ENCODE measurements at places on chromosomes 7 and 10. TPM values are rescaled to one million over a fixed set of nuclear protein-coding genes. Genes with fewer than 3 reads are reported as not detected.
A peak's percentile ranks its signal among the peaks of the same experiment; 100 is the strongest.

GRCh38 chr10:62577666-62578291 is 203.6 kb downstream of the ZNF365 start:
- H3K4me3 ChIP-seq: no peak overlapping the region
- no peaks in the 10 kb centered on the region for H3K36me3 ChIP-seq
- no peak for DNase-seq
- peaks cover 17% of the 10 kb centered on the region for H3K27me3 ChIP-seq

DNA sequence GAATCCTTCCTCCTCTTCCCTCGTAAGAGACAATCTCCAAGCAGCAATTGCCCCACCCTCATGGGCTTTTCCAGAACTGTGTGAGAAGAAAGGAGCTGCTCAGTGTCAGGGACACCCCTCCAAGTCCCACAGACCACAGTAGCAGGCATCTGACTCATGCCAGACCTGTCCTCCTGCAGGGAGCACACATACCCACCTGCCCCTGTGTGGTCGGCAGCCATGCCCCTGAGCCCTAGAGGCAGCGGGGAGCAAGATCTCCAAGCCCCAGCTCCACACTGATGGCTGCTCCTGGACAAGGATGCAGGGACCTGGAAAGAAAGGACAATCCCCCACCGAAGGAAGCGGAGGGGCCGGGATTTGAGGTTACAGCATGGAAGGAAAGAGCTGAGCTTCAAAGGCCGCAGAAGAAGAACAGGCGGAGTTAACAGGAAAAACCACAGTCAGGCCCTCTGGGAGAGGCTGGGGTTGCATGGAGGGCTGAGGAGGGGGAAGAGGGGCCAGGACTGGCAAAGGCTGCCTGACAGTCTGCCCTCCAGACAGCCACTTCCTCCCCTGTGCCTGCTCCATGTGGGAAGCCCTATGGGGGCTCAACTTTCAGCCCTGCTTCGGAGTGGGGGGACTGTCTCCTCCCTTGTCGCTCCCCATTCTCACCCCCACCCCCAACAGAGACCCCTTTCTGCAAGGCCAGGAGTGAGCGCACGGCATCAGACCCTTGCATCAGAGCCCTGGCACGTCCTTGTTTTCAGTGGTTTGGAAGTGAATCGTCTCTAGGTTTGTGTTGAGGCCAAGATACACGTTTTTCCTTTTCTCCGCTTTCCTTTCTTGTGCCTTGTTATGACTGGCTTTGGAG is 46.8 kb downstream of the ASB13 start:
- peaks cover 8% of the 10 kb centered on the region for H3K4me1 ChIP-seq
- H3K4me3 ChIP-seq: no peak overlapping the region
- DNase-seq: no peak

DNA sequence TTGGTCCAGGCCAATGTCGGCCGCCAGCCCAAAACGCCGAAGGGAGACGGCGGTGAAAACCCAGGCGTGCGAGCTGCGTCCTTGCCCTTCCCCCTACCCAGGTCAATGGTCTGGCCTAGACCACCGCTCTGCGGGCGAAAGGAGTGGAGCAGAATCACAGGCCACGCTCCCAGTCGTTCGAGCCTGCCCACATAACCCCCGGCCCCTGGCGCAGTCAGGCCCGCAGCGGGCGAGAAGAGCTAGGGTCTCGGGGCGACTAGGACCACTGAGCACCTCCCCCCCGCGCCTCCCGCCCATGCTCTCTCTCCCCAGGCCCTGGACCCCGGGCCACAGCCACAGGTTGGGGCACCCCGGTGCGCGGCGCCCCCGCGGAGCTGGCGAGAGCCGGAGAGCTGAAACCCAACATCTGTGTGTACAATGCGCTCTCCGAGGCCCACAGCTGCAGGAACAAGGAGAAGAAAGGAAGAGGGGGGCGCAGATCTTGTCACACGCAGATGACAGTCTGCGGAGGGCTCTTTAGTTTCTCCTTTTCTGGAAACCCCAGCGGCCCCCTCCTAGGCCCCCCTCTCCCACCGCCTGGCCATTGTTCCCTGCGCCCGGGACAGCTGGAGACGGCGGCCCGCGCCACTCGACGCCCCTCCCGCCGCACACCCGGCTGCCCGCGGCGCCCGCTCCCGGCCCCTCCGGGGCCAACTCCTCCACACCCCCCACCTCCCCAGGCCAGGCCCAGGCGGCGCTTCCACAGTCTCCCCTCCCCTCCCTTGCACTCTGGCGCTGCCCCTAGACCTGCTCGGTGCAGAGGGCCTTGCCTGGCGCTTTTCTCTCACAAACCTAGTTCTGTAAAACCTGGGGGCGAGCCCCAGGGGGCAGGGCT is 355.0 kb downstream of the DNAJB6 start:
- H3K4me1 ChIP-seq: no peaks in the 10 kb centered on the region
- no peak overlapping the region for H3K27ac ChIP-seq
- DNase-seq: no peak
- peak overlapping the region; percentile 48 for H3K4me3 ChIP-seq
- H3K36me3 ChIP-seq: peaks cover 8% of the 10 kb centered on the region

DNA sequence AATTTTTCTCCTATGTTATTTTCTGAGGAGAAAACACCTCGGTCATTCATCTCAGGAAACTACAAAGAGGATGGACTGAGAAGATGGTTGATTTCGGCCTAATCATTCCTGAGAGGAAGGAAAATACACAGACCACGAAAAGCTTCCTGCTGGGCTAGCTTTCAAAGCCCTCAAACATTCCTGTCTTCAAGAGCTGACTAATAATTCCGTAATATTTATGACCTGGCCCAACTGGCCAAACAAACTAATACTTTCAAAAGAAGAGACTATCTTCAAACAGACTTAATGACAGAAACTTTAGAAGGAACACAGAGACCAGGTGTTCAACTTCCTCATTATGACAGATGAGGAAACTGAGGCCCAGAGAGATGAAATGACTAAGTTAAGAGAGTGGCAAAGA is 215.1 kb upstream of the FRMD4A start:
- peaks cover 17% of the 10 kb centered on the region for H3K36me3 ChIP-seq
- no peaks in the 10 kb centered on the region for H3K27me3 ChIP-seq
- H3K27ac ChIP-seq: no peak overlapping the region
- no peak overlapping the region for H3K4me3 ChIP-seq
- no peak for DNase-seq
- peaks cover 55% of the 10 kb centered on the region for H3K4me1 ChIP-seq

- no peaks in the 10 kb centered on the region for H3K36me3 ChIP-seq
- DNase-seq: peak; percentile 17
- H3K4me3 ChIP-seq: no peak overlapping the region
- H3K27ac ChIP-seq: no peak overlapping the region
- H3K4me1 ChIP-seq: no peaks in the 10 kb centered on the region
Observed at GRCh38 chr10:44853148-44853734, 57.9 kb upstream of the TMEM72 start.

DNA sequence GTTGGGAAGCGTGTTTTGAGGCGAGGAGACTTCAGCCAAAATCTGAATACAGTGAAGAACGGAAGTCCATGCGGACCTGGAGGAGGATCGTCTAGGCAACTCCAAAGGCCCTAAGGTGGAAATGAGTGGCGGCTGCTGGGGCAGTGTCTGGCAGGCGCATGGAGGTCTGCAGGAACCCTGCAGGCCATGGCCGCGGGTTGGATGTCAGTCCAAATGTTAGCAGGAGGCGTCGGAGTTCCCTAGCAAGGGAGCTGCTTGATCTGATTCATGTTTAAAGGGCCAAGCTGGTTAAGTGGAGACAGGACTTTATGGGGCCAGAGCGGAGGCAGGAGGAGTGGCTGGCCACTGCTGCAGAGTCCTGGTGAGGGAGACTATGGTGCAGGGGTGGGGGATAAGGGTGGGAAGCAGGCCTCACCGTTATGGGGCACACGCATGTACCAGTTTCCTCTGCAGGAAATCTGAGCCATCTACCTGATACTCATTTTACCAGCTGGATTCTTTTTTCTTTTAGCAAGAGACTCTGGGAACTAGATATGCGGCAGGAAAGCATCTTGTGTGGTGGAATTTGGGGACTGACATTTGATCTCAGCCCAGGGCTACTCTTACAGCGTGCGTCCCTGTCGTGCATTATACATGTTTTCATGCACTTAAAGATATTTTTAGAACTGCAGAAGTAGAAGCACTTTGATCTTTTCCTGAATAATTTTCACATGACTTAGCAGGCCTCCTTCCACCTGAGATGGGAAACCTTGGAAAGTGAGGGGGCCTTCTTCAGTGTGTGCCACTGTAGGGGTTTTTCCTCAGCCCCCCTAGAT is 6.6 kb upstream of the REPIN1 start:
- H3K4me1 ChIP-seq: peaks cover 26% of the 10 kb centered on the region
- no peak for DNase-seq
- no peak overlapping the region for H3K27ac ChIP-seq
- no peaks in the 10 kb centered on the region for H3K27me3 ChIP-seq
- H3K4me3 ChIP-seq: no peak overlapping the region
- peaks cover 11% of the 10 kb centered on the region for H3K36me3 ChIP-seq

Gene FAM131B
- total RNA-seq: 0.19 TPM

Gene PRTFDC1
- 22.7 TPM for total RNA-seq

DNA sequence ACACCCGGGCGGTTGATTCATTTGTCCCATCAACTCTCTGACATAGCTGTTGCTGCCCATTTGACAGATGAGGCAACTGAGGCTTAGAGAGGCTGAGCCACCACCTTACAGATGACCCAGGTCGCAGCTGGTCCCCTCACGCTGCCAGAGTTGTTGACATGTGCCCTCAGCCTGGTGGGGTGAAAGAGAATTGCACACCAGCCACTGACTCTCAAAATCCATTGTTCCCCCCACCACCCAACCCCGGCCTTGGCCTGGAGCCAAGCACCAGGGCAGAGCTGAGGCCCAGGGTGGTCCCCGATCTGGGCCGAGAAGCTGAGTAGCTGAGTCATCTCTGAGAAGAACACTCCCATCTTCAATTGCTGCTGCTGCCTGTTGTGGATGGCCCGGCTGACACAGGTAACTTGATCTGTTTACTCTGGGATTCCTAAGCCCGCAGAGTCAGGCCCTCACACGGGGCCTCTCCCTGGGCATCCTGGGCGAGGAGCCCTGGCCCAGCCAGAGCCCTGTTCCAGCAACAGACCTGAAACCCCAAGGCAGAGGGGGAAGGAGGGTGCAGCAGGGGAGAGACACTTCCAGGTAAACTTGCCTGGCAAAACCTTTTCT is 27.5 kb downstream of the PVRIG start:
- H3K27me3 ChIP-seq: no peaks in the 10 kb centered on the region
- peak overlapping the region; percentile 55 for H3K27ac ChIP-seq
- peaks cover 6% of the 10 kb centered on the region for H3K36me3 ChIP-seq
- peak; percentile 74 for DNase-seq
- H3K4me3 ChIP-seq: peak overlapping the region; percentile 22

Gene CCDC186
- 12.8 TPM for total RNA-seq

Gene SLC16A12
- 1.2 TPM for total RNA-seq

Gene VSTM4
- total RNA-seq: not detected
